ENCODE measurements at places on chromosomes 1 and 21. TPM values are rescaled to one million over a fixed set of nuclear protein-coding genes. Genes with fewer than 3 reads are reported as not detected.

DNA sequence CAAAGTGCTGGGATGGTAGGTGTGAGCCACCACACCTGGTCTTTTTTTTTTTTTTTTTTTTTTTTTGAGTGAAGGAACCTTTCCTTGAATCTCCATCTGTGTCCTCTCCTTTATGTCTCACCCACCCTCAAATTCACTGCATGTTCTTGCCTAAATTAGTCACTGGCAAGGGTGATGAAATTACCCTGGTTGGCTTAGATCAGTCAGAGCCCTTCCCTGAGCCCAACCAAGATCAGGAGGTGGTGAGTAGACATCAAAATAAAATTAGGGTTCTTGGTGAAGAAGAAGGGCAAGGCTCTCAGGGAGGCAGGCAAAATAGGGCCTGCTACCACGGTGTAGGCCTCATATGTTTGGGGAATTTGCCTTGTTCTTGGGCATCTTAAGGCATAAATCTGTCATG is 5.3 kb upstream of the TNN start:
- ATAC-seq, result no peak

DNA sequence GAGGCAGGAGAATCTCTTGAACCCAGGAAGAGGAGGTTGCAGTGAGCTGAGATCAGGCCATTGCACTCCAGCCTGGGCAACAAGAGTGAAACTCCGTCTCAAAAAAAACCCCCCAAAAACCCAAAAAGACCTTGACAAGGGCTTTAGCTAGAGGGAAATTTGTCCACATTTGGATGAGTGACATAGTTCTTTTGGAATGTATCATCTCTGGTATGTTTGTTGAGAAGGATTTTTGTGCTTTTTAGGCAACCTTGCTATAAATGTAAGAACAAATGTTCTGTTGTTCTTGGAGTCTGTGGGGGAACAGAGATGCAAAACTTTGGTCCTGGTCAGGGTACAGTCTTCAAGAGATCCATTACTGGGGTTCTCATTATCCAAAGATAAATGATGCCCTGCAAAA is 28.9 kb downstream of the INAVA start:
- no peak for ATAC-seq

DNA sequence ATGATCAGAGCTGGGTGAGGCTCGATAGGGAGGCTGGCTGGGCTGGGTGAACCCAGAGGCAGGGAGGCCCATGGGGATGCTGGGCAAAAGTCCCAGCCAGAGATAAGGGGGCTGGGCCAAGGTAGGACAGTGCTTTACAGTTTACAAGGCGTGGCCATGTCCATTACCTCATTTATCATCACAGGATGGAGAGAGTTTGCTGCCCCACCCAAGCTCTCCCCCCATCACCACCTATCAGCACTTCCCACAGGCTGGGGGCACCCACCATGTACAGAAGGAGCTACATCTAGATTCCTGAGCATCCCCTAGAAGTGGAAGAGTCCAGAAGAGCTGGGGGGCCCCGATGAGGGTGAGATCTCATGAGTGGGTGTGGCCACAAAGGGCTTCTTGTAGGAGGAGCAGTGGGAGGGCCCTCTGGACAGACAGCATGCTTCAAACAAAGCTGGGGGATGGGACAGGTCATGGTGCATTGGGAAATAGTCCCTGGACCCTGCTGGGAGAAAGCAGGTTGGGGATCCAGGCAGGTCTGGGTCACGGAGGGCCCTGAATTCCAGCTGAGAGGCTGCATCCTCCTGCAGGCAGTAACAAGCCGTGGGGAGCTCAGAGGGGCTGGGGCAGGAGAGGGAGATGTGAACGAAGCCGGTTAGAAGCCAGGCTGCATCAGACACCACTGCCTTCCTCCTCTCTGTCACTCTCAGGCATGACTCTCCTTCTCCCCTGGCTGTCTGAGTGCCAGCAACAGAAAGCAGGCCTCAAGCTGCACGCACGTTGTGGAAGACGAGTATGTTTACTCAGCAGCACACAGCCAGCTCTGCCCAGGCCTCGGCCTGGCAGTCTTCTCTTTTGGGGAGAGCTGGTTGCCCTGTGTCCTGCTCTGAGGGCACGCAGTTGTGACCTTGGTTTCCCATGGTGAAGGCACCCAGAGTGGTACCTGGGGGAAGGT is 202.3 kb downstream of the HIVEP3 start:
- ATAC-seq, result no peak

ADSS2 gene
- 56.3 TPM for total RNA-seq

FCRL5 gene
- not detected for total RNA-seq
